ENCODE measurements at places on chromosomes 1 and 21. TPM values are rescaled to one million over a fixed set of nuclear protein-coding genes. Genes with fewer than 3 reads are reported as not detected.

- no peaks in the 10 kb centered on the region for H3K4me1 ChIP-seq
- no peak for DNase-seq
- H3K36me3 ChIP-seq, result no peaks in the 10 kb centered on the region
- H3K27ac ChIP-seq, result no peak overlapping the region
Observed at GRCh38 chr1:223374064-223374610, 10.2 kb upstream of the SUSD4 start.

- peak overlapping the region; percentile 91 for H3K27ac ChIP-seq
- no peaks in the 10 kb centered on the region for H3K27me3 ChIP-seq
- H3K4me1 ChIP-seq, result peaks cover 33% of the 10 kb centered on the region
- peaks cover 1% of the 10 kb centered on the region for H3K36me3 ChIP-seq
Observed at GRCh38 chr1:108560189-108560873, 431 bp downstream of the EEIG2 start.

- no peaks in the 10 kb centered on the region for H3K4me1 ChIP-seq
- H3K36me3 ChIP-seq, result peaks cover 1% of the 10 kb centered on the region
- no peak for DNase-seq
- H3K27me3 ChIP-seq, result no peaks in the 10 kb centered on the region
- H3K27ac ChIP-seq, result no peak overlapping the region
- H3K4me3 ChIP-seq, result no peak overlapping the region
Observed at GRCh38 chr21:22993822-22994574, 1995.8 kb downstream of the NCAM2 start.

Gene GJA9
- not detected for total RNA-seq

All from activated T-cell treated with anti-CD3 and anti-CD28 coated beads, Interleukin-2, amount 50 U/mL, for 72 hours (primary cell).